ENCODE measurements at places on chromosomes 12 and 14.
A peak's percentile ranks its signal among the peaks of the same experiment; 100 is the strongest.

DNA sequence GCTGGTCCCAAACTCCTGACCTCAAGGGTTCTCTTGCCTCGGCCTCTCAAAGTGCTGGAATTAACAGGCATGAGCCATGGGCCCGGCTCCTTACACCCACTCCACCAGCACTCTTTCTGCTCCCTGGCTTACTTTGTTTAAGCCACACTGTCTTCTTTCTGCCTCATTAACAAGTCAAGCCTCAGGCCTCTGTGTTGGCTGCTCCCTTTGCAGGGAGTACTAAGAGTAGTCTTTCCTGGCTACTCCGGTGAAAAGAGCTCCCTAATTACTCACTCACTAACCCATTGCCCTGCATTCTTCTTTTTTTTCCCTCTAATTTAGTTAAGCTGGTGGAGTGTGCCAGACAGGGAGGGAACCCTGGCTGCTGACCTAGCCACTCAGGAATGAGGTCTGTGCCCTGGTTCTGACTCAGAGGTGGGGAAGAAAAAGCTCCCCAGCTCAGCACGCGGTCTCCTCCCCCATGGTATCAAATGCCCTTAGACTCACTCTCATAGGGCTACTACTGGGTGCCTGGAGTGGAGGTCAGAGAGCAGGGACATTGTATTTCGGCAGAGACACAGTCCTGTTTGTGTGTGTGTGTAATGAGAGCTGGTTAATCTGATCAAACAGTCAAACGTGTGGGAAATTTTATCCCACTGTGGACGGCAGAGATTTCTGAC lies 19.8 kb downstream of the GALNT6 start:
- no peak for DNase-seq

DNA sequence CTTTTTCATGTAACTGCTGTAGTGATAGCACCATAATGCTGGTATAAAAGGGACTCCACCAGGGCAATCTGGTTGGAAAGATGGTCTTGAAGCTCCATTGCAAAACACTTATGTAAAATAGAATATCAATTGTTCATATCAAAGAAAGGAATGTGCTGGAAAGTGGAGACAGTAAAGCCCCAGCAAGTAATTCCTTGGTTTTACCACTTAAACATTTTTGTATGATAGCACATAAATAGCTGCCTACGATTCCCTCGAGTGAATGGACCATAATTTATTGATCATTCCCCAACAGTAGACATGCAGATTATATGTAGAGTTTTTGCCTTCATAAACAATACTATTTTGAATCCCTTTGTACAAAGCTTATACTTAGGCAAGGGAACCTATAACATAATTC lies 275.4 kb downstream of the PAWR start:
- no peak for DNase-seq

DNA sequence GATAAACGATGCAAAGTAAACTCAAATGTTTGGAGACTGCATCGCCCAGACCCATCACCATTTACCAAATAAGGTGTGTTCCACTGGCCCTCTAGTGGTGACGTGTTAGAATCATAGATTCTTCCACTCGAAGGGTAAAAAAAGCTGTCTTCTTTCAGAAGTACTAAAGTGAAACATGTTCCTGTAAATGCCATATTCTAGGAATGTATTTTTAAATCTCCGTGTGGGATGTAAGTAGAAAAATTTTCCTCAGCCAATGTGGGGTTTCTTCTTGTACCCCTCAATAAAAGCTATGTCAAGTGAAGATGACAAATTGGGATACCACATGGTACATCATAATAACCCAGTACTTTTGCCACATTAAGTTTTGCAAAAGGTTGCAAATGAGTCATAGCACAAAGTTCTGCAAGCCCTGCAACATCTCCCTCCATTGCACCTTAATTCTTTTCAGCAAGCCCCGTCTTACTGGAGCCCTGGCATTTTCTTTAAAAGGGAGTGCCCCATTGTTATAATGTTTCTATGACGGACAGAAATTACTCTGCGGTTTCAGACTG lies 100.8 kb downstream of the CCER1 start:
- no peak for DNase-seq

DNA sequence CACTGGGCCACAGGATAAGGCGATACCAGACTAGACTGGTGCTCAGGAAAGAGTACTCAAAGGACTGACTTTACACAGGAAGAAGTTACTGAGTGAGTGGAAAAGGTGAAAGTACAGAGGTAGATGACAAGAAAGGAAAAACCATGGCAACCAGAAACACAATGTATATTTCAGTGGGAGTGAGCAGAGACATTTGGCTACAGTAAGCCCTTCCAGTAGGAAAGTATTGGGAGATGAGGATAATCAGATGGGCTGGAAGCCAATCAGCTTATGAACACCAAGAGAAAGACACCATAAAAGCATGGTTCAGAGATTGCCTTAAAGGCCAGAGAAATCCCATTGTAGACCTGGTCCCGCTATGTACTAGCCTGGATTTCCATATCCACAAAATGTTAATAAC lies 51.6 kb downstream of the TMTC1 start:
- no peak for DNase-seq

DNA sequence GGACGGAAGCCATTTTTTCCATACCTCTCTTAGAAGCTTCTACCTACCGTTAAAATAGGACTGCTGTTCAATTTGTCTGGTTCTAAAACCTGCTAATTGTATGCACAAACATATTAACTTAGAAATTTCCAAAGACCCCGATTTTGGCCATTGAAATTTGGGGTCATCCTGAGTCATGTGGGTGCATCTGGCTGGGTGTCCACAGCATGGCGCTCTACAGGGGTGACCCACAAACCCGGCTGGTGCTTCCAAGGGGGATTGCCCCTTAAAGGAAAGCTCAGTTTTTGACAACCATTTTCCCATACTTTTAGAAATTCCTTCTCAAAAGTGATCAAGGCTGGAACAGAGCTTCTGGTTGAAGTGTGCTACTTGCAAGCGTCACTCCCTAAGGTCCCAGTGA lies 83.9 kb upstream of the EIF5 start:
- DNase-seq, result no peak

- DNase-seq, result no peak
Measured at GRCh38 chr14:55741240-55741639, 161.2 kb downstream of the KTN1 start.

DNA sequence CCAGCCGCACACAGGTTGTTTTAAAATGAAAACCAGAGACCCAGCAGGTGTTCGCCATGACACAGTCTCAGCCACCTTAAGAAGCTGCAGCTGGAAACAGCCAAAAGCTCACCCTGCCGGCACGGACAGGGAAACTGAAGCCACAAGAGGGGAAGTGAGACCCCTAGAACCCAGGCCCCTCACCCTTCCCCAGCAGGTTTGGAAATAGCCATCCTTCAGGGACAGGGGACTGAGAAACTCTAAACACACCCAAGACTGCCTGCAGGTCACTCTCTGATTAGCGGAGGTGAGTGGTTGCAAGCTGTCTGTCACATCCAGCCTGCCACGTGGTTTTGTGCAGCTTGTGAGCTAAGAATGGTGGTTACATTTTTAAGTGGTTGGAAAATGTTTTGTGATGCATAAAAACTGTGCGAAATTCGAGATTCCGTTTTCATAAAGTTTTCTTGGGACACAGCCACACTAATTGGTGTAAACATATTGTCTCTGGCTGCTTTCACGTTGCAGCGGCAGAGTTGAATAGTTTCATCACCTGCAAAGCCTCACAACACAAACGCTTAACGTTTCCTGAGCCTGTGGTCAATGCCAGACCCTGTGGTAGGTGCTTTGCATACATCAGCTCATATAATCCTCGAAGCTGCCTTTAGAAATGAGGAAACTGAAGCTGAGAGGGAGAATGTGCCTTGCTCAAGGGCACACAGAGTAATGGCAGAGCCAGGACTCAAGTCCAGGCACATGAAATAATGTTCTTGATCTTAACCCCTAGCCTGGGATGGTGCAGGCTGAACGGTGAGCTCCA lies 1.7 kb upstream of the SELPLG start:
- no peak for DNase-seq

DNA sequence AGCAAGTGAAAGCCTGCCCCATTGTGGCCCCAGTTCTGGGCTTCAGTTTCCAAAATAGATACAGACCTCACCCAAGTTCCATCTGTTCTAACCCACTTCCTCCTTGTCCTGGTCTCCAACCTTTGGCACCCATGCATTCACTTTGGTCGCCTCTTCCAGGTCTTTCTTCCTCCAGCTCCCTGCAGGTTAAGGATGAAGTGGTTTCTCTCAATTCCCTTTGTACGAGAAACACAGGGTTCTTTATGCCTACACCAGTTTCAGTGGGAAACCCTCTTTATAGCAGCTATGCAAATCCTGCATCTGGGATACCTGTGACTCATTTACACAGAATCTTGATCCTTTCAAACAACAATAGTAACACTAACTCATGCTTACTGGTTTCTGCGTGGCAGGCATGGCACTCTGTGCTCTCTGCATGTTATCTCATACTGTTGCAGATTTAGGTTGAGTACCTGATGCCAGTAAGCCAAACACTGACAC lies 110.6 kb upstream of the AMIGO2 start:
- DNase-seq, result no peak

- no peak for DNase-seq
Measured at GRCh38 chr14:64841772-64842750, 37.6 kb downstream of the SPTB start.

DNA sequence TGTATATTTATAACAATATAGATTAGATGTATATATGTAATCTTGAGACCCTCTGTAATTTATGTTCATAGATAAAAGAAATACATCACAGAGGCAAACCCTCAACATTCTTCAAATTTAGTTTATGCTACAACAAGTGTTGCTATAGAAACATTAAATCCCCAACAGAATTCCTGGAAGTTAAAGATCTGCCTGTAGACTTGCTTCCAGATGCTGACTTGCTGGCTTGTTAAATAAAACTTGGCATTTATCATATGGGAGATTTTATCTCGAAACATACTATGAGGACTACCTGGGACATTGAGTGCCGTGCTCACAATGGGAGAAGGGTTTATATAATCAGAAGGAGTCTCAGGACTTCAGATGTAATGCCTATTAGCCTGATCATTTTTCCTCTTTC lies 136.3 kb upstream of the PLXNC1 start:
- DNase-seq, result no peak

GRCh38 chr14:32202491-32202997 lies 525 bp downstream of the RNU6-8 start:
- no peak for DNase-seq

DNA sequence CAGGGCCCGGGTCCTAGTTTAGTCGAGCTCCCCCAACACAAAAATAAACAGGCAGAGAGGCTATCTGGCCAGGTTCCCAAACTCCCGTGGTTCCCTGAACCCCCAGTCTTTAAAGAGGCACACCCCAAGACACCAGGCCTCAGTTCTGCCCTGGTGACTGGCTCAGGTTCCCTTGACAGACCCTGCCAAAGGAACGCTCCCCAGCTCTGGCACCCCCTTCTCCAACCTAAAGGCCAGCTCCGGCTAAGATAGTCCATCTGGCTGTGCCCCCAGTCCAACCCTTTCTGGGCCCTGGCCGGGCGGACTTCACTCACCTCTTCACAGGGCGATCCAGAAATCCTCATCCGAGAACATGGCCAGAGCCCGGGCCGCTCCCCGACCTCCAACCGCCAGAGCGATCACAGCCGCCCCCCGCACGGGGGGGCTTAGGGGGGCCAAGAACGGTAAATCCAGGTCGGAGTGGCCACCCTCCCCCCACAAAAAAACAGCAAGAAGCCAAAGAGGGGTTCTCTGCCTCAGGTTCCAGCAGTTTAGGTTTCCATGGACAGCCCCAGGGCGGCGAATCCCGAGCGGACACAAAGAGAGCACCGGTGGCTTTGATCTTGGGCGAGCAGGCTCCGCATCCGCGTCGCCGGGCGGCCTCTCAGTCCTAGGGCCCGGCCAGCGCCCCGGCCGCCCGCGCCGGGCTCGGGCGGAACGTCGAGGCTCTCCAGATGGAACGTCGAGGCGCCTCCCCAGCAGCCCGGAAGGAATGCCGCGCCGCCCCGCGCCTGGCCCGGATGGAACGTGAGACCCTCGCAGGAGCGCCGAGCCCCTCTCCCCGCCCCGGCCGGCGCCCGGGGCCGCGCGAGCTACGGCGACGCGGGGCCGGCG lies 1.1 kb downstream of the KMT2D start:
- peak; percentile 50 for DNase-seq

DNA sequence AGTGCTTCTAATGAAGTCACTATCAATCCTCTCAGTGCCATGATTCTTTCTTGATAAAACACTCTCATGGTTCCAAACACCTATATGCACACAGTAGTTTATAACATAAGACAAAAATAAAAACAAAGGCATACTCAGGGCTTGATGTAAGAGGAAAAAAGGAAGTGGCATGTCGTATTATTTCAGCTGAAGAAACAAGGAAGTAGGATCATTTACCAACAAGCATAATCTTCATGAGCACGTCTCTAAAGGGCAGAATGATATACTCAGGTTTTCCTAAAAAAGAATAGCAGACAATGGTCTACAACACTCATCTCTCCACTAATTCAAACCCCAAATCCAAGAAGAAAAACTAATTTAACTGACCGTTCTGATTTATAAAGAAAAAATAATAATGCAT lies 33.9 kb downstream of the NUMB start:
- DNase-seq, result no peak

- DNase-seq, result peak; percentile 53
Measured at GRCh38 chr12:100375038-100375735, 18.3 kb downstream of the SLC17A8 start.

DNA sequence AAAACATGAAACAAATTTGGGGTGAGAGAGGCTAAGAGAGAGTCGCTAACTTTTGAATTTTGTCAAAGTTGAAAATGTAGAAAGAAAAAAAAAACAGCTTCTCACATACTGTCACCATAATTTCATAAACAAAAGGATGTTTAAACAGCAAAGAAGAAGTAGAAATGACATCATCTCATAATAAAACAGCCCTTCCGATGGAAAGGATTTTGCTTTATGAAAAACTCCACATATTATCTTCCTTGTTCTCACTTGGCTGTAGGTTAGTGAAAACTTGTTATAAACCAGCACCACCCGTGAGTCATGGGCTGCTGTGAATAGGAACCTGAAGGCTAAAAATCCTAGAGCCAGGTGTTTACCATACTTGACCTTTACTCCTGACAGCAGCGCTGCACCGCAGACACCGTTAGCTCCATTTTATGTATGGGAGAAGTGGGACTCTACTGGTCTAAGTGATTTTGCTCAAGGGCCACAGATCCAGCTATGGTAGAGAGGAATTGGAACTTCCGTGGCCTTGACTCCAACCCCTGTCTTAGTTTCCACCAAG lies 63.0 kb upstream of the VRK1 start:
- DNase-seq, result no peak

Measured in mucosa of descending colon (tissue), 3 donors.